ENCODE measurements at places on chromosomes 6 and 20.

GRCh38 chr6:63839485-63839884 is 203.9 kb downstream of the PHF3 start:
- no peak for DNase-seq

DNA sequence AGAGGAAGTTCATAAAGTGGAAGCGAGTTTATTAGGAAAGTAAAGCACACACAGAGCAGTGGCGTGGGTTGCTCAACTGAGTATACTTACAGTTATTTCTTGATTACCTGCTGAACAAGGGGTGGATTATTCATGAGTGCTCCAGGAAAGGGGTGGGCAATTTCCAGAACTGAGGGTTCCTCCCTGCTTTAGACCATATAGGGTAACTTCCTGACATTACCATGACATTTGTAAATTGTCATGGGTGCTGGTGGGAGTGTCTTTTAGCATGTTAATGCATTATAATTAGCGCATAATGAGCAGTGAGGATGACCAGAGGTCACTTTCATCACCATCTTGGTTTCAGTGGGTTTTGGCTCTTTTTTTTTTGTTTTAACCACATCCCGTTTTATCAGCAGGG is 29.8 kb downstream of the PDYN start:
- DNase-seq: no peak

- peak; percentile 76 for DNase-seq
Measured at GRCh38 chr6:43644940-43645612, at the start of gene RSPH9. TSS of gene RSPH9 (plus strand) at chr6:43645036. CDS start at chr6:43645099, 63 bp downstream.

- DNase-seq: peak; percentile 11
Measured at GRCh38 chr6:11773013-11773412, 5.6 kb downstream of the ADTRP start.

- peak; percentile 30 for DNase-seq
Measured at GRCh38 chr20:35767683-35768481, 3.9 kb upstream of the PHF20 start.

- DNase-seq: no peak
Measured at GRCh38 chr6:106974999-106975737, 639 bp upstream of the CD24 start.

DNA sequence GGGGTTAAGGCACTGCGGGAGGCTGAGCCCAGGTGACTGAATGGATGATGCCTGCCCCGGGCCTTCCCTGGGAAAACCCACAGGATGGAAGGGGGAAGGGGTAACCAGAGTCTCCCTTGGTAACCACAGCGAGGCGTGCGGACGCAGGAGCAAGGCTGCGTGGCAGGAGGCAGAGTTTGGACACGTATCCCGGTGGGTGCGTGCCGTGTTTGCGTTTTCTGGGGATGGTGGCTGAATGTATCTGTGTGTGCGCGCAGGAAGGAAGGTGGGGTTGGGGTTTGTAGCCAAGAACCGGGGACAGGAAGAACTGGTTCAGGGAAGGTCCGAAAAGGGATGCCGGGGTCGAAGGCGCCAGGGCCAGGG is 1.8 kb downstream of the MDGA1 start:
- DNase-seq: no peak
